Brain pericyte (primary cell): ENCODE measurements at places on chromosomes 12 and 14.

- no peak for DNase-seq
These were observed 393.4 kb upstream of the TMPO start for GRCh38 chr12:98121963-98122362.

- DNase-seq = no peak
These were observed 49.8 kb upstream of the ANO6 start for GRCh38 chr12:45166056-45166455.

DNA sequence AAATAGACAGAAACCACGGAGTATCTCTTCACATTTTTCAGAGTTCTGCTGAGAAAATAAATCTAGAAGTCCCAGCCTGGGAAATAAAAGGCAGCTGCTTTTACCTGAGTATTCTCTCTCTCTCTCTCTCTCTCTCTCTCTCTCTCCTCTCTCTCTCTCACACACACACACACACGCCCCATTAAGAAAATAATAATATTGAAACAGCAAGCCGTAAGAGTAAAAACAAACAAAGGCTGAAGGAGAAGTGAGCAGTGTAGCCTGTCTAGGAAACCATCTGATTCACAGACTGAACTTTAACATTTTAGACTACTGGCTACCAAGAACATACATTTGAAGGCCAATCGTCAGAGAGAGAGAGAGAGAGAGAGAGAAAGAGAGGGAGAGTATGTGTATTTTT lies 8.4 kb downstream of the PTHLH start:
- DNase-seq = no peak

DNA sequence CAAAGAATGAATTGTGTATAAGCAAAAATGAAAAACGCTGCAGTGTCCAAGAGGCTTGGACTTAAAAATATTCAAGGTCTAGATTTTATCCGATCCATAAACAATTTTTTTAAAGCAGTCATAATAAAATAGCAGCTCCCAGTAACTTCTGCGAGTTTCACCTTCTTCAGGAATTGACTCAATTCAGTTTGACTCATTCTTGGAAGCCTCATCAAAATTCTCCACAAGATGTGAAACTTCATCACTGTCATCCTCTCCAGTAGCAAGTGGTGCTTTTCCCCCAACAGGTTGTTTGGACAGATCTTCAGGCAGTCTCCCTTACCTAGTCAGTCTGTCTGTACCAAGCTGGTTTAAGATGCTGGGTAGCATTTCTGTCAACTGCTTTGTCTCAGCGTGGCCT lies 93.5 kb upstream of the FOXG1 start:
- no peak for DNase-seq

GRCh38 chr12:69608114-69608513 lies 2.6 kb downstream of the LRRC10 start:
- no peak for DNase-seq

DNA sequence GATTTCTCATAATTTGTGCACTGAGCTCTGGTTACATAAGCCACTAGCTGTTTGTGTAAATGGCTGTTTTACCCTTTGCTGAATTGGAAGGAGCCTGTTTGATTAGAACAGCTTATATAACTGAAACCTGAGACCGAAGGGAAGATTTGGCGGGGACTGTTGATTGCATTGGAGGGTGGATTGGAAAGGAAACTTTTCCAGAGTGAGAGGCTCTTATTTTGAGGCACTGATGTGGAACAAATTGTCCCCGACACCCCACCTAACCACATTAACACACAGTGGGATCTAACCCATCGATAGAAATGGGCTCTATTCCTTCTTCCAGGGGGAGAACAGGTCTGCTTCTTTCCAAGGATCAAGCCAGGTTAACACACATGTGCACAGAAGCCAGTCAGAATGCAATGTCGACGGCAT lies 51.7 kb downstream of the TMEM30B start:
- no peak for DNase-seq

- no peak for DNase-seq
These were observed 2.3 kb downstream of the KRT5 start for GRCh38 chr12:52517888-52518287.

DNA sequence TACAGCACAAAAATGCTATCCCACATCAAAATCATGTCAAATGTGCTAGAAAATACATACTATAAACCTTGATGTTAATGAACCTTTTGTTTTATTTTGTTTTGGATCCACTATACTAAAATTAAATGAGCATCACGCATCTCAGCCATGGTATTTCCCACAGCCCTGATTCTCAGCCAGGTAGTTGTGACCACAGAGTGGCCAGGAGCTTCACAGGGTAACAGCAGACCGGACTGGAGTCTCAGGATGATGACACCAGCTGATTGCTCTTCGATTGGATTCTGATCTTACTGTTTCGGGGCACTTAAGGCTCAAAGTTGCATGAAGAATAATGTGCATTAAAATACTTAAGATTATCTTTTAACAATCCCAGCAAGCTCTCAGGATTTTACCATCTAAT lies 134.8 kb downstream of the FOXN3 start:
- no peak for DNase-seq

- no peak for DNase-seq
These were observed 84.6 kb downstream of the RIN3 start for GRCh38 chr14:92597906-92598905.

GRCh38 chr12:107759410-107759809 lies 1.5 kb downstream of the PRDM4 start:
- no peak for DNase-seq

DNA sequence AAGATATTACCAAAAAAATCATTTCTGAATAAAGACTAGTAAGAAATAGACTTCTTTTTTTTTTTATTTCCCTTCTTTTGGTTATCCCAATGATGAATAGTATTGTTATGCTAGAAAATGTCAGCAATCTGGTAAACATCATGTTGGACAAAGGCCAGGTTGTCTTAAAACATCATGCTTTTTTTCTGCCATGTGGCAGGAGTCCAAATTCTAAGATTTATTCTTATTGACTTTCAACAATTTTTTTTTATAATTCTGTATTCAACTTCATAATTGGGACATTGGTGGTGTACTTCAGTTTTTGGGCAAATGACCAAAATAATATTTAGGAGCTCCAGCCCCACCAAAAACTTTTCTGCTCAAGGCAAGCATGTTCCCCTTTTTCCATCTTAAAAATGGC lies 10.5 kb downstream of the DCN start:
- no peak for DNase-seq

DNA sequence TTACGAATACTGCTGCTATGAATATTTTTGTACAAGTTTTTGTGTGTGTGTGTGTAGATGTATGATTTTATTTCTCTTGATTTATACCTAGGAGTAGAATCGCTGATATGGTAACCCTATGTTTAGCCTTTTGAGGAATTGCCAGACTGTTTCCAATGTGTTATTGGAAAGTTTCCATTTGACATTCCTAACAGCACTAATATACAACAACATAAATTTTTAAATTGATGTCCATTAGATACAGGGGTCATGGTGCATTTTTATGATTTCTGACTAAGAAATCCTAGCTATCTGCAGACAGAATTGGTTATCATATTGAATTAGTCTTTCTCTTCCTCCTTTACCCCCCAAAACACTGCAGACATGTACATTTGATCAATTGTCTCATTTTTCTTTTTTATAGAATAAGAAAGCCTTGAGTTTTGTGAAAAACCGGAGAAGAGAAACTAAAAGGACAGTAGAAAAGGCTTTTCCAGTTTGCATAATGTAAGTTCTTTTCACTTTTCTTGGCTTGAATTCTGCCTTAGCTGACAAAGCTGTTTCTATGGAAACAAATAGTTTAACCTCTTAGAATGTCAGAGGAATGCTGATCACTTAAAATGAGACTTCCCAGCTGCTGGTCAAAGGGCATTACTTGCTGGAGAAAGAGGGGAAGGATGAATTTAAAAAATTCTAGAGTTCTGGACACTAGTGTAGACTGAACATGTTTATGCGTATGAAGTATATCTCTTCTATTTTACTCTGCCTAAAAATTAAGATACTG lies 28.2 kb downstream of the PALS1 start:
- no peak for DNase-seq

GRCh38 chr12:32398181-32398580 lies 1.2 kb upstream of the FGD4 start:
- DNase-seq = no peak

DNA sequence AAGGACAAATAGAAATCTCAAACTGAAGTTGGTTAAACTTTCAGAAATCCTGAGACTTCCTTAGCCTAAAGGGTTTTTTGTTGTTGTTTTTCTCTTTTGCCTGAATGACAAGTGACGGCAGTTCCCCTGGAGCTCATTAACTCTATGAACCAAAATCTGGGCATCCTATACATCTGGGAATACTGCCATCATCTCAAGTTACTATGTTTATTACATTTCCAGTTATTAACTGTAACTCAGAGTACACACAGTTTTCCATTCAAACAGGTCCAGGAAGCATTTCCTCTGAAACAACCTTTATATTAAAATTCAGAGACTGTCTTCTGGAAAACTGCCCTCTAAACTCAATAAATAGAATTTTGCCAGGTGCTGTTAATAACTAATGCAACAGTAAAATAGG lies 55.6 kb upstream of the CDKL1 start:
- DNase-seq = no peak

DNA sequence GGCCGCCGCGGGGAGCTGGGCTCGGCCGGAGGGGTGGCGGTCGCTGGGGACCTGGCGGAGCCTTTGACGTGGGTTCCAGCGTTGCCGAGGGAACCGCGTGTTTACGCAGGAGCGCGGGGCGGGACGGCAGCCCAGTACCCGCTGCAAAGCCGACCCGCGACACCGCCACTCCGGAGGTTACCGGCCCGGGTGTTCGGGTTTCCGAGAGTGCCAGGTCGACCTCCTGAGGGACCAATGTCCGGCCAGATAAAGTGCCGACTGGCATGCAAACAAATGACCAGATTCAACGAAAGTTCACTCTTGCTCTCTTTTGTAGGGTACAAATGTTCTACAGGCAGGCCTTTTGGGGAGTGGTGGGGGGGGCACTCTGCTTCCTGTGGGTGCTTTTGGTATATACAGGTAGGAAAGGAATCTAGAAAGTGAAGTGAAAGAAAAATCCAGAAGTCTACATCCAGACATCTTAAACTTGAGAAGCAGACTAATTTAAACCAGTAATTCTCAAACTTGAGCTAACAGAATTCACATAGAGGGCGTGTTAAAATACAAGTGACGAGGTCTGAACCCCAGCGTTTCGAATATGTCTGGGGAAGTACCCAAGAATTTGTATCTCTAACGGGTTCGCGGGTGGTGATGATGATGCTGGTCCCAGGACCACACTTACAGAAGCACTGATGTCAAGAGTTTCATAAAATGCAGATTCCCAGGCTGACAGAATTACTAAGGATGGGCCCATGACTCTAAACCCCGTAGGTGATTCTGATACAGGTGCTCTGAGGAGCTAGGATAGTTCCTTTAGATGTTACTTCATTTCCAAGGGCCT lies at the start of gene GPR135:
TSS of gene GPR135 (minus strand) at position 65 of the 820 bp plus-strand sequence. CDS start 154 bp downstream, outside the sequence.
- DNase-seq = no peak

DNA sequence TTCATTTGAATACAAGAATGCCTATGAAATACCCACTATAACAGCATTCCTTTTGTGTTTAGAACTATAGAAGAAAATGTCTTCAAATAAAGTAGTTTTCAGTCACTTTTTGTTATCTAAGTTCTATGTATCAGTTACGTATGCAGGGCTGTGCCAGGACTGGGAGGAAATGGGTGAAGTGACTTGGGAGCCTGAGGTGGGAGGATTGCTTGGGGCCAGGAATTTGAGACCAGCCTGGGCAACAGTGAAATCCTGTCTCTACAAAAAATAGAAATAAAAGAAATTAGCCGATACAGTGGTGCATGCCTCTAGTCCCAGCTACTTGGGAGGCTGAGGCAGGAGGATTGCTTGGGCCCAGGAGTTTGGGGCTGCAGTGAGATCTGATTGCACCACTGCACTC lies 22.9 kb upstream of the MANSC4 start:
- no peak for DNase-seq

GRCh38 chr12:63845726-63846125 lies 1.2 kb downstream of the SRGAP1 start:
- no peak for DNase-seq

- DNase-seq = no peak
These were observed 70.7 kb upstream of the ASPG start for GRCh38 chr14:104014764-104015163.

GRCh38 chr12:77995436-77996167 lies 164.9 kb downstream of the NAV3 start:
- DNase-seq = no peak

- DNase-seq = no peak
These were observed 305.8 kb downstream of the RGS6 start for GRCh38 chr14:72237722-72238666.

DNA sequence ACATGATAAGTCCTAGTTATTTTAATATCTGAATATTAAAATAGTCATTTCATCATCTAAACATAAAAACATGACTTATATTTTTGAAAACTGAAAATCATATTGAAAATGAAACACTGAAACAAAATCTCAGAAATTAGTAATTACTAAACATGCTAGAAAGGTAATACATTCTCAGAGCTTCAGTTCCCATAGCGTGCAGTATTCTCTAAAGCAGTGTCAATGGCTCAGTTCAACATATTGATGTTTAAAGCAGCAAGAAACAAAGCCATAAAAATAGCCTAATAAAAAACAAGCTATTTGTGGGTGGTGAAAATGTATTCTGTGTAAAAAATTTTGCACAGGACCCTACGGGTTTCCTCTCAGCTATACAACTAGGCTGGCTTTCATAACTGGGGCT lies 1337.4 kb downstream of the FSCB start:
- no peak for DNase-seq

- DNase-seq = no peak
These were observed 147.6 kb upstream of the FKBP4 start for GRCh38 chr12:2647186-2647585.

DNA sequence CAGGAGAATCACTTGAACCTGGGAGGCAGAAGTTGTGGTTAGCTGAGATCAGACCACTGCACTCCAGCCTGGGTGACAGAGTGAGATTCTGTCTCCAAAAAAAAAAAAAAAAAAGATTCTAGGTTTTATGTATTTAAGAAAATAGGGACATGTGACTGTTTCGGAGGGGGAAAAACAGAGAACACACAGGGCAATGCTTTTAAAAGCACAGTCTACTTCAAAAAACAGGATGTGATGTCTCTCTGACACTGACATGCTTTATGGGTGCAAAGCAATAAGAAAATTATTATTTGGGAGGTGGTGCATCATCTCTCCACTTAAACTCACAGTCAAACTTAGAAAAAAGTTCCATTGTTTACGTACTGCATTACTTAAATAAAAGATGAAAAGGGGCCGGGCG lies 28.7 kb downstream of the CLIP1 start:
- DNase-seq = no peak

DNA sequence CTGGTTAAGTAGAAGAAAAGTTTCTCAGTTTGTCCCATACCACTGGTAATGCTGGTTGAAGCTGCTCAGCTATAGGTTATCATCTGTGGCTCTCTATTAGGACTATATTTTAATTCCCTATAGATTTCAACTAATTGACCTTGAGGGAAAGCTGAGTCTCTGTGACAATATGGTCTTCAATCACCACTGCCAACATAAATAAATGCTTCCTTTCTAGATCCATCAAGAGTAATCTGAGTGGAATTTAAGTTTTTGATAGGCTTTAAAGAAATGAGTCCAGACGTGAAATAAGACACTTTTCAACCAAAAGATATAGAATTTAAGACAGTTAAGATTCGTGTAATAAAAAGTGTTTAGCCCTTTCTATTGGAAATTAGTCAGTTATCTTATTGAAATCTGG lies 63.5 kb upstream of the MYF6 start:
- DNase-seq = no peak
